ENCODE measurements at places on chromosomes 7 and 10. TPM values are rescaled to one million over a fixed set of nuclear protein-coding genes. Genes with fewer than 3 reads are reported as not detected.

GRCh38 chr10:6065406-6065805 is 3.2 kb upstream of the IL2RA start:
- DNase-seq = no peak

GRCh38 chr10:84933402-84933801 is 605.0 kb downstream of the CCSER2 start:
- no peak for DNase-seq

DNA sequence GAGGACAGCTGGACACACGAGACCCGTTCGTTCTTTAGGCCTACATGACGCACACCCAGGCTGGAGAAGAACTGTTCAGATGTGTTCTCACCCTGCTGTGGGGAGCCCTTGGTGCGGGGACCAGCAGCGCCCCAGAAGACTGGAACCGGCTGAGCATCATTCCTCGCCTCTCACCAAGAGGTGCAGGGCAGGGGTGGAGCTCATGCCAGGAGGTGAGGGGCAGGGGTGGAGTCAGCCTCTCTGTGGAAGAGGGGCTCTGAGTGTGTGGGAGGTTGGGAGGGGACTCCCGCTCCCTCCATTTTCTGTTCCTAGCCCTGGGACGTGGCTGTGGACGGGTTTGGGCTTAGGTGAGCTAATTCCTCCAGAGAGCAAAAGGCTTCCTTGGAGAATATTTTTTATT is 66.0 kb upstream of the SHH start:
- DNase-seq = no peak

GRCh38 chr10:7872041-7872442 is 53.7 kb downstream of the TAF3 start:
- peak; percentile 62 for DNase-seq

DNA sequence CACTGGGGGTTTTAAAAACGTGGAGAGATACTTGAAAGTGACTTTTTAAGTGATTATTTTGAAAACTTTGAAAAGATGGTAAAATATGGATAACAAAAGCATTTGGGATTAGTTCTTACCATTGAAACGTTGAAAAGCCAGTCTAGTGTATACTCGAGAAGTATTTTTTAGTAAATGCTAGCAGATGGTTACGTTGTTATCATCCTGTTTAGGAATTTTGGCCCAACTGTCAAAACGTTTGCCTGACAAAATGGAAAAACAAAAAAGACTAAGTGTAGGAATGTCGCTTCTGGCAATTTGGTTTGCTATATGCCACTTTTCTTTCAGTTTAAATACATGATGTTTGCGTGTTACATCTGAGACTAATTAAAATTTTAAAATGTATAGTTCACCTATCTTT is 1.2 kb downstream of the RBM33 start:
- no peak for DNase-seq

PSD gene
- 7.3 TPM for total RNA-seq

CRTAC1 gene
- total RNA-seq = not detected

SFTPA1 gene
- total RNA-seq = not detected
